CD14-positive monocyte (primary cell): ENCODE measurements at places on chromosomes 3 and 15. TPM values are rescaled to one million over a fixed set of nuclear protein-coding genes. Genes with fewer than 3 reads are reported as not detected.
A peak's percentile ranks its signal among the peaks of the same experiment; 100 is the strongest.

Gene CLCN2
- 0.16 TPM for polyA plus RNA-seq

Gene LRRC2
- not detected in 2 replicates for polyA plus RNA-seq

Gene ICE2
- polyA plus RNA-seq: 27.0 TPM

Gene CCR9
- polyA plus RNA-seq: not detected in 2 replicates

Gene SH3GL3
- not detected for polyA plus RNA-seq

Gene TM2D3
- polyA plus RNA-seq: 22.9 TPM

- no peaks in the 10 kb centered on the region for H3K36me3 ChIP-seq
- H3K4me3 ChIP-seq: no peak overlapping the region
- no peak for DNase-seq
- H3K27ac ChIP-seq: no peak overlapping the region
- no peaks in the 10 kb centered on the region for H3K27me3 ChIP-seq
Measured at GRCh38 chr3:106860182-106860581, 517.1 kb upstream of the CCDC54 start.

DNA sequence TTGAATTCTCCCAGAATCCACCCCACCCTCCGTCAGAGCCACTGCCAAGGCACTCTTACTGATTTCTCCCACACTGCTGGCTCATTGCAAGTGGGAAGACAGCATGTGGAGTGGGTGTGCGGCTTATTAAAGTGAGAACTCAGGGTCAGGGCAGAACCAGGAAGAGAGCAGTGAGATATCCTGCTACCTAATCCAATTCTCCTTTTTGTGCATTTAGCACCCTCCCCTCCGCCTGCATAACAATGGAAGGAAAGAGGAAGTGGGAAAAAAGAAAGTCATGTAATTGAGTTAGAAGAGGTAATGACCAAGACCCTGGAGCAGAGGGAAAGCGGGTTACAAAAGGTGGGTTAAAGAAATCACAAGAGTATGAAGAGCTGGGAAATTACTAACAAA lies 27.8 kb upstream of the PIK3CB start:
- peak overlapping the region; percentile 66 for H3K4me3 ChIP-seq
- peak; percentile 52 for DNase-seq
- H3K4me1 ChIP-seq: peaks cover 35% of the 10 kb centered on the region
- H3K27me3 ChIP-seq: no peaks in the 10 kb centered on the region
- H3K36me3 ChIP-seq: no peaks in the 10 kb centered on the region

GRCh38 chr3:139093840-139094239 lies 49.1 kb upstream of the PRR23C start:
- H3K27me3 ChIP-seq: no peaks in the 10 kb centered on the region
- H3K4me1 ChIP-seq: no peaks in the 10 kb centered on the region
- no peak overlapping the region for H3K27ac ChIP-seq
- no peak for DNase-seq
- no peak overlapping the region for H3K4me3 ChIP-seq

DNA sequence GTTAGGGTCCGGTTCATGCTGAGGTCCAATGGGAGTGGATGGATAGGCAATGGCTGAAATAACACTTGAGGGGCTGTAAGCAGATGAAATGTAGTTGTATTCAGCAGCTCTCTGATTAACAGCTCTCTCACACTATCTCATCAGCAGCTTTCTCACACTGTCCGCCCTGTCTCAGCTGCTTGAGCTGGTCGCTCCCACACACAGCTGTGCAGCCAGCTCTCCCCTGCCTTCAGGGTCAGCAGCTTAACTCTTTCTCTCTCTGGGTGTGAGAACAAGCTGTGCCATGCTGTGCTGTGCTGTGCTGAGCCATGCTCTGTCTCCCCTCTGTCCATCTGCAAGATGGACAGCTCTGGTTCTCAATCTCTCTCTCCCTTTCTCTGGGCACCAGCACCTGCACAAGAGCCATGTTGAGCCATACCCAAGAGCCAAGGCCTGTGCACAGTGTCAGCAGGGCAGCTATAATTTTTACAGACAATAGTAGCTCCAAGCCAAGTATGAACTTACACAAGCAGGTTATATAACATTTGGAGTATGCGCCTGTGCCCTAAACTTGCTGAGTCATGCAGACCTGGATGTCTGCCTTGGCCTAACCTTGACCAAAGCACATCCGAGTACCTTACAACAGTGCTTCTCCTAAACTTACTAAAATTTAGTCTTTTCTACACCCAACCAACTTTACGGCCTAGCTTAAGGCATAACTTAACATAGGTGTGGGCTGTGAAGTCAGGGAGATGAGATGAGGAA lies 291.3 kb upstream of the TRIM42 start:
- no peaks in the 10 kb centered on the region for H3K27me3 ChIP-seq
- no peak overlapping the region for H3K27ac ChIP-seq
- H3K36me3 ChIP-seq: no peaks in the 10 kb centered on the region
- H3K4me1 ChIP-seq: no peaks in the 10 kb centered on the region
- DNase-seq: no peak
- no peak overlapping the region for H3K4me3 ChIP-seq

DNA sequence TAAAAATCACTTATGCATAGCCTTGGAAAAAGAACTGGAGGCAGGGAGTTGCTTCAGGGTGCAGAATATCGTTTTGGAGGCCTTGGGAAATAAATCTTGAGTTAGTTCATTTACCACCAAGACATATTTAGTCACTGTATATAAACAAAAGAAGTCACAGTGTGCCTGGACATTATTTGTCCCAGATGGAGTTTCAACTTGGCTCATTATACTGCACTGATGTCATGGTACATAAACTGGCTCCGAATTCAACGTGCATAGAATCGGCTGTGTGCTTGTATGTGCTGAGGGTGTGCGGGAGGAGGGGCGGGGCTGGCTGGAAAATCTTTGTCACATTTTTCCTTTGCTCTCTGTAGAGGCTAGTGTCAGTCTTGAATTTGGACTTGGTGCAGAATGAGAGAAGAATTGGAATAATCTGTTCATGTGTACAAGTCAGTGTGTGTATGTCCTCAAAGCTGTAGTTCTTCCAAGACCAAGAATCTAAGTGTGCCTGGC lies 86.6 kb downstream of the FNDC3B start:
- peak overlapping the region; percentile 100 for H3K27ac ChIP-seq
- H3K4me3 ChIP-seq: no peak overlapping the region
- H3K27me3 ChIP-seq: no peaks in the 10 kb centered on the region
- peaks cover 52% of the 10 kb centered on the region for H3K4me1 ChIP-seq
- H3K36me3 ChIP-seq: peaks cover 32% of the 10 kb centered on the region

DNA sequence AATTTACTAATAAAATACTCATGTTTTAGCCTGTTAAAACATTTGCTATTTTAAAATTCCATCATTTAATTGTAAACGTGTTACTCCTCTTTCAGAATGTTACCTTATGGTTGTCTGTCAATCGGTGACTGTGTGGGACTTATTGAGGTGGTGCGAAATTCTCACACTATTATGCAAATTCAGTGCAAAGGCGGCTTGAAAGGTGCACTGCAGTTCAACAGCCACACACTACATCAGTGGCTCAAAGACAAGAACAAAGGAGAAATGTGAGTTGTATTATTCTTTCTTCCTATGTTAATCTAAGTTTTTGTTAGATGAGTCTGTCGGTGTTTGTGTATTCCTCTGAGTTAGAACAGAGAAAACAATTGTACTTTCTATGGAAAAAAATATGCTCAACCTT lies 21.7 kb downstream of the KCNMB3 start:
- H3K27me3 ChIP-seq: no peaks in the 10 kb centered on the region
- no peak for DNase-seq
- H3K4me1 ChIP-seq: no peaks in the 10 kb centered on the region
- H3K36me3 ChIP-seq: peaks cover 59% of the 10 kb centered on the region
- H3K4me3 ChIP-seq: no peak overlapping the region

- H3K27me3 ChIP-seq: no peaks in the 10 kb centered on the region
- no peaks in the 10 kb centered on the region for H3K36me3 ChIP-seq
- H3K4me3 ChIP-seq: no peak overlapping the region
- no peak overlapping the region for H3K27ac ChIP-seq
- peaks cover 3% of the 10 kb centered on the region for H3K4me1 ChIP-seq
Measured at GRCh38 chr3:170062769-170063168, 25.0 kb downstream of the GPR160 start.

- no peak for DNase-seq
- no peak overlapping the region for H3K4me3 ChIP-seq
- peaks cover 76% of the 10 kb centered on the region for H3K36me3 ChIP-seq
- H3K27ac ChIP-seq: no peak overlapping the region
- H3K27me3 ChIP-seq: no peaks in the 10 kb centered on the region
Measured at GRCh38 chr15:78280319-78281072, 16.1 kb downstream of the DNAJA4 start.

DNA sequence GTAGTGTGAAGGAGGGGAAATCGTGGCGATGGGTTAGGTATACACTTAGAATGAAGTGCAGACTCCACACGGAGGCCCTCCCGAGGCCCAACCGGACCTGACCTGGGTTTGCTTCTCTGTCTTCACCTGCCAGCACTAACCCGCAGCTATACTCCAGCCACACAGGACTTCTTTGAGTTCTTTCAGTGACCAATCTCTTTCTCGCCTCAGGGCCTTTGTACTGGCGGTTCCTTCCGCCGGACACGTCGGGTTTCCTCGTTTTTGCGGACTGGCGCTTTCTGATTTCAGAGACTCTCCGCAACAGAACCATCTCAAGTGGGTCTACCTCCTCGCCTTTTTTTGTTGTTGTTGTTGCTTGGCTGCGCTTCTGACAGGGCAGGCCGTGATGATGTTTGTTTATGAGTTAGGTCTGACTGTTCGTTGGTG lies at the start of gene NEIL1:
Gene NEIL1, plus strand, starts transcription at position 244 of the 426 bp plus-strand sequence. CDS start 1,867 bp downstream, outside the sequence.
- no peak for DNase-seq
- H3K4me1 ChIP-seq: peaks cover 40% of the 10 kb centered on the region
- peaks cover 21% of the 10 kb centered on the region for H3K27me3 ChIP-seq
- H3K36me3 ChIP-seq: no peaks in the 10 kb centered on the region

GRCh38 chr3:10242182-10243065 lies 5.8 kb upstream of the TATDN2 start:
- H3K27ac ChIP-seq: no peak overlapping the region
- no peaks in the 10 kb centered on the region for H3K36me3 ChIP-seq
- no peak overlapping the region for H3K4me3 ChIP-seq

GRCh38 chr3:70097084-70097483 lies 97.6 kb downstream of the SAMMSON start:
- H3K27ac ChIP-seq: no peak overlapping the region
- no peak overlapping the region for H3K4me3 ChIP-seq
- H3K36me3 ChIP-seq: no peaks in the 10 kb centered on the region
- H3K27me3 ChIP-seq: no peaks in the 10 kb centered on the region
- H3K4me1 ChIP-seq: no peaks in the 10 kb centered on the region

DNA sequence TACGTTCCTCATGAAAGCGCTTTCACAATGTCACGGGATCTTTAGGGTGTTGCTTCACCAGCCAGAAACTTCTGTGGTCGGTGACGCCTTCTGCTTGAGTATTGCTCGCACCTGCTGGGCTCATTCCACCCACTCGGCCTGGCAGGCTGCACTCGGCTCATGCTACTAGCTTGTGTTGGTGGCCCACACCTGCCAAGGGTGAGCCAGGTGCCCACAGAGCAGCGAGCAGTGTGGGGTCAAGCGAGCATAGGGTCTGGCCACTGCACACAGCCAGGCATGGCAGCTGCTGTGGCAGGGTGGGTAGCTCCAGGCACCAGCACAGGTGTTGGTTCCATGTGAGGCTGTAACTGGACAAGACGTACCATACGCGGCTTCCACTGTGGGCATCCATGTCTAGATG lies 202.9 kb upstream of the CADM2 start:
- no peak overlapping the region for H3K4me3 ChIP-seq
- no peak for DNase-seq
- H3K4me1 ChIP-seq: no peaks in the 10 kb centered on the region
